ENCODE measurements at places on chromosomes 4 and X.

DNA sequence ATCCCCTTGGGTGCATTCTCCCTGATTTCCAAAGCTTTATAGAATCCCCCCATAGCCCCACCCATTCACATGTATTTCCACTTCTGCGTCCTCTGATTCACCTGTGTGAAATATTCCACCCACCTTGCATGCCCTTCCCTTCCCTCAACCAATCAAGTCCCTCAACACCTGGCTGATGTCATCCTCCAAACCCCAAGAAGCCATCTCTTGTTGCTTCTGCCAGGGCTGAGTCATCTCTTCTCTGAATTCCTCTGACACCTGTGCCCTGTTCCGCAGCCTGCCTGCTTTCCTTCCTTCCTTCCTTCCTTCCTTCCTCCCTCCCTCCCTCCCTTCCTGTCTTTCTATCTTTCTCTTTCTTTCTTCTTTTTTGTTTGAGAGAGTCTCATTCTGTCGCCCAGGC lies 9.9 kb downstream of the CRMP1 start:
- DNase-seq = no peak

GRCh38 chr4:306551-306961 lies 1.3 kb upstream of the ZNF732 start:
- DNase-seq = no peak

DNA sequence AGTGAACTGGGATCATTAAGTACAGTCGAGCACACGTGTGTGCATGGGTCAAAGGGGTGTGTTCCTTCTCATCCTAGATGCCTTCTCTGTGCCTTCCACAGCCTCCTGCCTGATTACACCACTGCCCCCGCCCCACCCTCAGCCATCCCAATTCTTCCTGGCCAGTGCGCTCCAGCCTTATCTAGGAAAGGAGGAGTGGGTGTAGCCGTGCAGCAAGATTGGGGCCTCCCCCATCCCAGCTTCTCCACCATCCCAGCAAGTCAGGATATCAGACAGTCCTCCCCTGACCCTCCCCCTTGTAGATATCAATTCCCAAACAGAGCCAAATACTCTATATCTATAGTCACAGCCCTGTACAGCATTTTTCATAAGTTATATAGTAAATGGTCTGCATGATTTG lies 22.3 kb downstream of the SLC34A2 start:
- DNase-seq = no peak

DNA sequence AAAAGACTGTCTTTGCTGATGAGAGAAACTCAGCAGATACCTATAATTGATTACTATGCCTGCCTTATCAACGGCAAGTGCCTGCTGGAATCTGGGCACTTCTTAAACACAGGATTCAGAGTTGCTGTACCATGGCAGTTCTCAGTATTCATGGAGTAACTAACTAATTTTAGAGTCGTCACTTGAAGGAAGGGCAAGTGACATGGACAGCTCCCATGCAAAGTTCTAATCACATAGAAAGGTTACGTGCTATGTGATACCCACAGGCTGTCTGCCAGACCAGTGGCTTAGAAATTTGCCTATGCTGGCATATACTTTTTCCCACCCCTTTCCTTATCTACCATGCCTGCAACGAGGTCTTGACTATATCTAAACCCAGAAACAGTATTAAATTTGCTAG lies 931.1 kb upstream of the TENM3 start:
- no peak for DNase-seq

- DNase-seq = no peak
Observed at GRCh38 chr4:101050088-101050836, 297.1 kb downstream of the PPP3CA start.

GRCh38 chrX:56762220-56762619 lies 33.2 kb downstream of the NBDY start:
- no peak for DNase-seq

- no peak for DNase-seq
Observed at GRCh38 chr4:172709376-172709775, 459.2 kb upstream of the GALNT7 start.

- DNase-seq = no peak
Observed at GRCh38 chrX:12403474-12404082, 265.3 kb downstream of the FRMPD4 start.

GRCh38 chr4:54574500-54574899 lies 83.3 kb upstream of the KIT start:
- no peak for DNase-seq

- no peak for DNase-seq
Observed at GRCh38 chr4:79227860-79228259, 98.0 kb downstream of the NAA11 start.

GRCh38 chr4:16255730-16256129 lies 29.5 kb upstream of the TAPT1 start:
- no peak for DNase-seq

- DNase-seq = no peak
Observed at GRCh38 chrX:2934715-2935710, 5.9 kb upstream of the ARSD start.

- DNase-seq = no peak
Observed at GRCh38 chr4:38387819-38388218, 276.2 kb upstream of the KLF3 start.

GRCh38 chrX:28099166-28099565 lies 117.9 kb upstream of the DCAF8L1 start:
- no peak for DNase-seq

- DNase-seq = no peak
Observed at GRCh38 chr4:17203797-17204196, 305.4 kb upstream of the LDB2 start.

DNA sequence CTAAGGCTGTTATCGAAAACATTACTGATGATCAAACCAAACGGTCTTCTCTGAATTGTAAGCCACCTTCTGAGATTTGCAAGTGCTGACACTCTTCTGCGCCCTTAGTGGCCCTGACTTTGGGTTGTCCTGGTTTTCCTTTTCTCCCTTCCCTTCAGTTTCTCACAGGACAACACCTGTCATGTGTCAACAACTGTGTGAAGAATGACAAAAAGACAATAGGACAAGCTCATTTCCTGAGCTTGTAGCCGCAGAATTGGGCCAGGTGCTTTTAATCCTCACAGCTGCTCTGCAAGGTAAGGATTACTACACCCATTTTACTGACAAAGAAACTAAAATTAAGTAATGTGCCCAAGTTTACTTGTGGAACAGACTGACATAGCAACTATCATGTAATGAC lies 44.9 kb upstream of the TXK start:
- no peak for DNase-seq

DNA sequence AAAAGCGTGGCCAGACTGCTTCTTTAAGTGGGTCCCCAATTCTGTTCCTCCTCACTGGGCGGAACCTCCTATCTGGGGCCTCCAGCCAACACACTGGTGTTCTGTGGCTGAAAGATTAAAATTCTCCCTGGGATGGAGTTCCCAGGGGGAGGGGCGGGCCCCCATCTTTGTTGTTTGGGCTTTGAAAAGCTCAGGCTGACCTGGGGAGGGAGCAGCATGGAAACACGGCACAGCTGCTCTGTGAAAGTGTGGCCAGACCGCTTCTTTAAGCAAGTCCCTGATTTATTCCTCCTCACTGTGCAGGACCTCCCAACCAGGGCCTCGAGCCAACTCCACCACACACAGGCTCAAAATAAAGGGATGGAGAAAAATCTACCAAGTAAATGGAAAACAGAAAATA lies 219.5 kb downstream of the TMEM47 start:
- no peak for DNase-seq

DNA sequence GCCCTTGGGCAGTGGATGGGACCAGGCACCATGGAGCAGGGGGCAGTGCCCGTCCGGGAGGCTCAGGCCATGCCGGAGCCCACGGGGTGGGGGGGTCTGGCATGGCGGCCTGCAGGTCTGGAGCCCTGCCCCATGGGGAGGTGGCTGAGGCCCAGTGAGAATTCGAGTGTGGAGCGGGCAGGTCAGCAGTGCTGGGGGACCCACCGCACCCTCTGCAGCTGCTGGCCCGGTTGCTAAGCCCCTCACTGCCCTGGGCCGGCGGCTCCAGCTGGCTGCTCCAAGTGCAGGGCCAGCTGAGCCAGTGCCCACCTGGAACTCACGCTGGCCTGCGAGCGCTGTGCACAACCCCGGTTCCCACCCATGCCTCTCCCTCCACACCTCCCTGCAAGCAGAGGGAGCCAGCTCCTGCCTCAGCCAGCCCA lies 1157.9 kb upstream of the ADGRL3 start:
- no peak for DNase-seq

GRCh38 chr4:186451982-186452381 lies 103.4 kb downstream of the MTNR1A start:
- no peak for DNase-seq

DNA sequence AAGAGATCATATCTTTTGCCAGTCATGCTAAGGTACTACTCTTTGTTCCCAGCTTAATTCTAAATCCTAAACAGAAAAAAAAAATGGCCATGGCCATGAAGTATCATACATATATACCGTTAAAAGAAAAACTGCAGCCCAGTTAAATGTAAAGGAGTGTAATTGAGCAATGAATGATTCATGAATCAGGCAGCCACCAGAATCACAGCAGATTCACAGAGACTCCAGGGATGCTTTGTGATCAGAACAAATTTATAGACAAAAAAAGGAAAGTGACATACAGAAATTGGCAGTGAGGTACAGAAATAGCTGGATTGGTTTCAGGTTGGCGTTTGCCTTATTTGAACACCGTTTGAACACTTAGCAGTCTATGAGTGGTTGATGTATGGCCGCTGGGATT lies 42.1 kb upstream of the PDGFC start:
- no peak for DNase-seq

- DNase-seq = no peak
Observed at GRCh38 chr4:111556141-111556781, 589.0 kb upstream of the FAM241A start.

DNA sequence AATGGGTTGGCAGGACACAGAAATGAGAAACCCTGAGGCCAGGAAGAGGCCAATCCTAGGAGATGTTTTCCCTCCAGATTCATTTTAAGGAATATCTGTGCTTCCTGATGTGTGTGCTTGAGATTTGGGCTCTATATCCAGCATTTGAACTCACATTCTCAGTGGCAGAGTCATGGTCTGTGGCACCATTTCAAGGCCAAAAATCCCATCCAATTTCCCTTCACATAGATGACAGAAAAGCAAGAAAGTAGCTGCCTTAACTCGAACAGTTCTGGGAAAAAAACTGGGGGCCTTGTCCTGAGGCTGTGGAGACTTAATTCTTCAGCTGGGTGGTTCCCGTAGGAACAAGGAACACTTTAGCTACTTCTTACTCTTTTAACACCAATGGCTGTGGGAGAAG lies 27.4 kb downstream of the TAF7L start:
- no peak for DNase-seq

GRCh38 chr4:3835527-3836405 lies 69.6 kb downstream of the ADRA2C start:
- DNase-seq = no peak

DNA sequence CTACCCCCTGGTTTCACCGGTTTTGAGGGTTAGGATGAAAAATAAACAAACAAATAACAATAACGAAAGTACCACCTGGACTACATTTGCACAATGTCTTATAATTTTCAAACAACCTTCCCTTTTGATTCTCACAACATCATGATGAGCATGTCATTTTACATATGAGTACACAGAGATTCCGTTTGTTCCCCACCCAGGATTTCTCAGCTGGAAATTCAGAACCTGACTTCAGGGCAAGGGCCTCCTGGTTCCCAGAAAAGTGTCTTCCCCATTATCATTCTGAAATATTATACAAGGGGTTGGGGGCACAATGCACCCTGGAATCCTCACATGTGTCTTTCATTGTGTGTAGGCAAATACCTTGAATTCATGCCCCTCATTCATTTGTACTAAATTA lies 135.8 kb upstream of the NOCT start:
- DNase-seq = no peak

DNA sequence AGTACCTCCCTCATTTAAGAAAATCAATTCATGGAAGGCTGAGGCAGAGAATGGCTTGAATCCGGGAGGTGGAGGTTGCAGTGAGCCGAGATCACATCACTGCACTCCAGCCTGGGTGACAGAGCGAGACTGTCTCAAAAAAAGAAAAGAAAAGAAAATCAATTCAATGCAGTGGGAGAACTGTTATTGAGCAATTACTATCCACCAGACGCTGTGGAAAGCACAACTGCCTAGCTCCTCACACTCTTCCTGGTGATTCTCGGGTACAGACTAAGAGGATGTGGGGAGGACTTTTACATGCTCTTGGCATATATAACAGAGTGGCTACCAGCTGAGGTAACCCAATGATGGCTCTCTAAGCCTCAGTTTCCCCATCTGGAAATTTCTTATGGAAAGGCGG lies 2.7 kb upstream of the TMSB4X start:
- no peak for DNase-seq

- no peak for DNase-seq
Observed at GRCh38 chr4:931194-931959, 739 bp downstream of the GAK start.

DNA sequence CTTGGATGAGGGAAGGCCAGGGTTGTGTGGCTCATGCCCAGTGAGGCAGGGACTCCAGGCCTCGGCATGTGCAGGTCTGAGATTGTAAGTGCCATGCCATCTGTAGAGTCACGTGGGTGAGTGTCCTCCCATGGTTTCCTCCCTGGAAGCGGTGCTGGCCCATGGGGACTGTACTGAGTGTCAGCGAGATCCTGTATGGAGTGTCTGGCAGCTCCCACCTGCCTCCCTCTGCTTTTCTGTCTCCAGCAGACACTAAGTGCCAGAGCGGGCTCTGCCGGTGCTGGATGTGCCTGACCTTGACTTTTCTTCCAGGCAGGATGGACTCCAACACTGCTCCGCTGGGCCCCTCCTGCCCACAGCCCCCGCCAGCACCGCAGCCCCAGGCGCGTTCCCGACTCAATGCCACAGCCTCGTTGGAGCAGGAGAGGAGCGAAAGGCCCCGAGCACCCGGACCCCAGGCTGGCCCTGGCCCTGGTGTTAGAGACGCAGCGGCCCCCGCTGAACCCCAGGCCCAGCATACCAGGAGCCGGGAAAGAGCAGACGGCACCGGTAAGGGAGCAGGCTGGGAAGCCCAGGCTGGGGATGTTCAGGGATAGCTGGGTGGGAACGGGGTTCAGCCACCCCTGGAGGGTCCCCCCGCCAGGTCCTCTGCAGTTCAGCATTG lies 7.6 kb downstream of the WFS1 start:
- no peak for DNase-seq

DNA sequence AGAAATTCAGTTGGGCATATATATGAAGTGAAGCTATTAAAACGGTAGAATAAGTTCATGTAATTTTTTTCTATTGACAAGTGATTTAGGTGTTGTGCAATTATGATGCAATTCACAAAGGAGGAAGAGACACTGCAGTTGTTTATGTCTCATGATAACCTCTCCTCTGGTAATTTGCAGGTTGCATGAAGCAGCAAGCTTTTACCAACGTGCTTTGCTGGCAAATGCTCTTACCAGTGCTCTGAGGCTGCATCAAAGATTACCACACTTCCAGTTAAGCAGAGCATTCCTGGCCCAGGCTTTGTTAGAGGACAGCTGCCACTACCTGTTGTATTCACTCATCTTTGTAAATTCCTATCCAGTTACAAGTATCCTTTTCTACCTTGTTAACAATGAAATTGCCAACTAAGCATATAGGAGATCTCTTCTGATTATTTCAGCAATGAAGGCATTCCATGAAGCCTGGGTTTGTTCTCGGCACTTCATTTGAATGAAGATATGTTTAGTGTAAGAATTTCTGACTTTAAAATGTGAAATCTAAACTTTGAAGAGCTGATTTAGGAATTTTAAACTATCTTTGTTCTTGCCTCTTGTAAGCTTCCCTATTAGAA lies 3.9 kb downstream of the TMEM33 start:
- no peak for DNase-seq
